ENCODE measurements at places on chromosomes 1 and 21.

DNA sequence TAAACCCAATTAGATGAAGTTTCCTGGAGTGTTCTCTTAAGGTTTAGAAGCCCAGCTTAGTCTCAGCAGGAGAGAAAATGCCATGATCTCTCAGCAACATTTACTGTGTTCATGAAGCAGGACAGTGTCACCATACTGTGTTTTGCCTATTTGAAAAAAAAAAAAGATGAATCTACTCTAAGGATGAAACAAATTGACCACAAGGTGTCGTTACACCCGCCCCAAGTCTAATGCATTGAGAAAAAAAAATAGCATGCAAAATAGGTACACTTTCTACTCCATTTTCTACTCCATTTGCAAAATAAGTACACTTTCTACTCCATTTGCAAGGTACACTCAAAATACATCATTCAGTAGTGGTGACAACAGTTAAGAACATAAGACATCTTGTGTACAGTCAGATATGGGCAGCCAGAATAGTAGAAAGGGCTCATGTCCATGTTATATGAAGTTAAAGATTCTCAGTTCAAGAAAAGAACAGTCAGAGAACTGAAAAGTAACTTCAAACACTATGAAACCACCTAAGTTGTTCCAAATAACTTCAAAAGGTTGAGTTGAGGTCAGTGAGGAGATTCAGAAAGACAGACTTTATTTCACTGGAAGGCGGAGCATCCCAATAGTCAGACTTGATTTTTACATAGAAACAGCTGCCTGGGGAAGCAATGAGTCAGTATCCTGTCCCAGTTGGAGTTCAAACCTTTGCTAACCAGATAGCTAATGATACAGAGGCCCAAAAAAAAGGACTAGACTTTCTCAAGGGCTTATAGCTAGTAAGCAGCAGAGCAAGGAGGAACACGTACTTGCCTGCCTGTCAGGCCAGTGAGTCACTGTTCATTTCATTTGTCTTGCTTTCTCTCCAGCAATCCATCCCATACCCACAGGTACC is 13.3 kb downstream of the PLPPR5 start:
- DNase-seq, result no peak

DNA sequence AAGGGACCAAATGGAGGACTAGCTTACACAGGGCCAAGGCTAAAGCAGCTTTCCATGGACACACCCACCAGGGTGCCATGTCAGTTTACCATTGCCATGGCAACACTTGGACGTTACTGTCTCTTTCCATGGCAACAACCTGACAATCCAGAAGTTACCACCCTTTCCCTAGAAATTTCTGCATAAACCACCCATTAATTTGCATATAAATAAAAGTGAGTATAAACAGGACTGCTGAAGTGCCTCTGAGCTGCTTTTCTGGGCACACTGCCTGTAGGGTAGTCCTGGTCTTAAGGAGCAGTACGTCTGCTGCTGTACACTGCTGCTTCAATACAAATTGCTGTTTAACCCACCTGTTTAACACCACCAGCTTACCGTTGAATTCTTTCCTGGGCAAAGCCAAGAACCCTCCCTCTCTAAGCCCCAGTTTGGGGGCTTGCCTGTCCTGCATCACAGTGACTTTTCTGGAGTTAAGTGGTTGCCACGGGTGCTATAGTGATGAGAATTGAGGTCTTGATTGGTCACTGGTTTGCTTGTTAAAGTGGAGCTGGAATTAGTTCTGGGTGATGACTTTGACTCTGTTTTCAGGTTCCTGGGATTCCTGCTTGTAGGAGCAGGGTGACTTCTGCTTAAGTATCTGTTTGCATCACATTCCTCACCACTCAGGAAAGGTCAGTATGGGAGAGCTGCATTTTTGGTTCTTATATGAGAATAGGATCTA is 83.2 kb downstream of the CLDN17 start:
- no peak for DNase-seq

DNA sequence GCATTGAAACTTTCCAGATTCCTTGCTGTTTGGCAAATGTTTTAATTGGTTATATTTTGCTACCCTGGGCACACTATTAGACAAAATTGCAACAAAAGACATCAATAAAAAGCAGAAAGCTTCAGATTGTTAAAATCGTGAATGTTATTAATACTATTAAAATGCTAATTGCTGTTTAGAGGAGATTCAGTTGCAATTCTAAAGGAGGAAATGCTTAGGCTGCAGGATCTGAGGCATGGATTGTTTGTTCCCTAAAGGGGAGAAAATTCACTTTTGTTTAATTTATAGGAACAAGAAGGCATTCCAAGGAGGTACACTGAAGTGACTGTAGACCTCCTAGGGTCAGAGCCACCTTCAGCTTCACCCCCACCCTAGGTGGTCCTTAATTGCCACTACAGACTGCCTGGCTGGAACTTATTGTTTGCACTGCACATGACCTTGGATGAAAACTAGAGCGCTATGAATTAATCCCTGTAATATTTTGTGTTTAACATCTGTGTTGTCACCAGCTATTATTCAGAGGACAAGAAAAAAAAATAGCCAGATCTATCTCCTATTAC is 1266.9 kb upstream of the ADGRL2 start:
- no peak for DNase-seq

DNA sequence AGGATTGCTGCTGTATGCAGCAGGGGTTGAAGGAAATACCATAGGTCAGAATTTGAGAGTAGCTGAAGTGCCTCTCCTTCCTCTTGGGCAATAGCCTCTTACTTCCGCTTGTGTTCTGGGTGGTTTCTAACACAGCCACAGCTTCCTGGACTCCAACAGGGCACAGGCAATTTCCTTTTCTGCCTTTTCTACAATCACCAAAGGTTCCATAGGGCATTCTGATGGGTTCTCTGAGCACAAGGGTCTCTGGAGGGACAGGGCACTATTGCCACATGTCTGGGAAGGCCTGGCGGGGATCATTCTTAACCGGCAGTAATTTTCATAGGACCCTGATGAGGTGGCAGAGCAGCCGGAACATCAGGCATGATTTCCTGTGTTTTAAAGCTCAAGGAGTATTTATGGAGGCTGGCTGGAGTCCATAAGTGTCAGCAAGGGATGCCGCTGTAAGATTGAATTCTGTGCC is 5.5 kb upstream of the AGTRAP start:
- no peak for DNase-seq

DNA sequence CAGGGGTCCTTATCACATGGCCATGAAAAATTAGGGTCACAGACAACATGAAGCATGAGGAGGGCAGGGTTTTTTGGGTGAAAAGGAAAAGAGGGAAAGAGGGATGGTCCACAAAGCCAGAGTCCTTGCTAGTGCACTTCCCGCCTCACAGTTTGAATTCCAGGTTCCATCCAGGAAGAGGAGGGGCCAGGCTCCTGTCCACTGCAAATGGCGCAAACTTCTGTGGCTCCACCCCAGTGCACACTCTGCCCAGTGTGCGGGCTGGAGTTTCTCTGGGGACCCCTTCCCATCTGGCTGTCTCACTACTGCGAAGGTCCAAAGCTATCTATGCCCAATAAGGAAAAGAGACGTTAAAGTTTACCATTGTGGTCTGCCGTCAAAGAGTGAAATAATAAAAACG is 17.8 kb downstream of the AIM2 start:
- no peak for DNase-seq

GRCh38 chr1:235617808-235618207 is 31.8 kb downstream of the GNG4 start:
- DNase-seq, result no peak

GRCh38 chr1:207397525-207397926 is 56.6 kb upstream of the CR2 start:
- no peak for DNase-seq

DNA sequence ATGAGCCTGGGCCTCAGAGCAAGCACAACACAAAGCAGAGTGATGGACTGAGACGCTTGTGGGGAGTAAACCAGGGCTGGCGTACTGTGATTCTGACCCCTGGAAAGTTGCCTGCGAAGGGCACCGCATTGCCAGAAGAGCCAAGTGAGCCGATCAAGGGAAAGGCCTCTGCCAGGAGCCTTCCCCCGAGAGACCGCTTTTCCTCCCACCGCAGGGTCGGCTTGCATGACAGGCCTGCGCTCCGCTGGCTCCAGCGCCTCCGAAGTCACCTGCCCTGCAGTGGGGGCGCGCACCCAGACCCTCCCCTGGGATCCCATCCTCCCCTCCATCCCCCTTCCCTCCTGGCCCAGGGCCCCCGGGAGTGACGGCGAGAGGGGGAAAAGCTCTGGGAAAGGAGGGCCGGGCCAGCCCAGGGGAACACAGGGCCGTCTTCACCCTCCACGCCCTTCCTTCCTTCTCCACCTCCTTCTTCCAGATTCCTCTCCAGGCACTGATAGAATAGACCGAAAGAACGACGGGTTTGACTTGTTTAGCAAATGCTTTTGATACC is 165.0 kb downstream of the TRIM33 start:
- DNase-seq, result no peak

- no peak for DNase-seq
Observed at GRCh38 chr1:36149973-36150295, 648 bp upstream of the TRAPPC3 start.

GRCh38 chr1:169653873-169654272 is 23.9 kb upstream of the SELP start:
- no peak for DNase-seq

DNA sequence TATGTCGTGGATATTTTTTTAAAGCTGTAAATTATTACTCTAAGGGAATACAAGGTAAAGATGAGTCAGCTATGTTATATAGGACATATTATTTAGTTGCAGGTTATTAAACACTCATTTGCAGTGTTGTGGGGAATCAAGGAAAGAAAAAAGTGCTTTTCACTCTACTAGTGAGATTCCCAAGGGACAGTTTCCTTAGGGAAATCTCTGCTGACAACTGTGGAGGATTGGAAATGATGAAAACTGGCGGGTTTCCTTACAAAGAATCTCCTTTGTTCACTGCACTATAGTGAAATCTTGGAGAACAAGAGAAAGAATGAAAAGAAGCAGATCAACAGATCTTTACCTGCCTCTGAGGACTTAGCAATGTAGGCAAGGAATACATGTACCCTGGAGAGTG is 24.5 kb upstream of the TRIM45 start:
- DNase-seq, result no peak

Measured in GOT3 (cell line).